ENCODE measurements at places on chromosomes 12 and 14.

DNA sequence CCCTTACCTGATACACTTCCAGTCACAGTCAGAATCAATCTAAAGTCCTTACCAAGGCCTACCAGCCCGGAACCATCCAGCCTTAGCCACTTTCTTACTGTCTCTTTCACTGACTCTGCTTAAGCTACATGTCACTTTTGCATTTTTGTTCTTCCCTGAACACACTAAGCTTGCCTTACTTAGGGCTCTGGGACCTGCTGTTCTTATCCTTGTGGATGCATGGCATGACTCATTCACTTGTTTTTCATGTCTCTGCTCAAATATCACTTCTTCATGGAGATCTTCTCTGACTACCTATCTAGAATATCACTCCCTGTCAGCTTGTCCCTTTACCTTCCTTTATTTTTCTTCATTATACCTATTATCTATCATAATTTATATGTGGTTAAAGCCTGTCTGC lies 65.6 kb upstream of the ZDHHC17 start:
- DNase-seq: no peak

GRCh38 chr12:3055026-3055703 lies 22.0 kb upstream of the TSPAN9 start:
- DNase-seq: no peak

DNA sequence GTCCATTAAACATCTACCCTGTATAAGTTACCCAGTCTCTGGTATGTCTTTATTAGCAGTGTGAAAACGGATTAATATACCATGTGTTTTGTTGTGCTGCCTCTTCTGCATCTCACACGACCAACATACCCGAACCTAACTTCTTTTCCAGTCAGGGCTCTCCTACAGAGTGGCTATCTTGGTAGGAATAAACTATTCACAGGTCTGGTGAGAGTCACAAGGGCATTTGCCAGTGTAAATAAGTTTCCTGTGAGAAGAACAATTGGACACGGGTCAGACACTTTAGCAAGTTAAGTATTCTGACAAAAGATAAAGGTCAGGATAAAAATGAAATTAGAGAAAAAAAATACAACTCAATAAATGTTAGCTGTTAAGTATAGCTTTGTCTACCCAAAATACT lies 60.9 kb downstream of the MYF5 start:
- DNase-seq: peak; percentile 76

DNA sequence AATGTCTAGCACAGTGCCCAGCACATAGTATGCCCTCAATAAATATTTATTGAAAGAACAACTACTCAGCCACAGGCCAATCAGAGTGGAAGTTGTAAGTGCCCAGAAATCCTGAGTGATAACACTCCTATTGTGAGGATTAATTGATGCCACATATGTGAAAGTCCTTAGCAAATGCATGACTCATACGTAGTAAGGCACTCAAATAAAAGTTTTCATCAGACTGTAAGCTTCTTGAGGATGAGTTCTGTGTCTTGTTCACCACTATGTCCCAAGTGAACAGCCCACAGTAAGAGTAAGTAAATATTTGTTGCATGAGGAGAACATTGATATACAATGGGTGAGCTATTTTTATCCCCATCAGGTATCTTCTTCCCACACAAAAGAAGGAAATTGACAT lies 24.7 kb upstream of the ANO6 start:
- peak; percentile 53 for DNase-seq

DNA sequence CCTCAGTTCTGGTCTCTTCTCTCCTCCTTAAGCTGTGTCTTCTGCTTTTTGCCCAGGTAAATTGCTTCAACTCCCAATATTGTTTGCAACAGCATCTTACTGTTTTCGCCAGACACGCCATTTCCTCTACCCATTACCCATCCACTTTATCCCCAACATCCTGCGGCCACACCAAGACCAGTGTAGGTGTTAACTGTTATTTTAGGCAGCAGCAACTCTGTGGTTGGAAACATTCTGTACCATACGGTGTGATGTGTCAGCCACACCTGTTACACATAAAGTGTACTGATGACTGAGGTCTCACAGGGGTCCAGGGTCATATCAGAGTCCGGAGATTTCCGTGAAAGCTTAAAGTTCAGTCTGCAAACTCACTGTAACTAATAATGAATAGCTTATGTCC lies 21.8 kb upstream of the KLRD1 start:
- no peak for DNase-seq

- DNase-seq: no peak
These were observed 2.1 kb downstream of the NIN start for GRCh38 chr14:50828721-50829488.

- peak; percentile 77 for DNase-seq
These were observed 7.6 kb downstream of the ISCA2 start for GRCh38 chr14:74501135-74501614.

GRCh38 chr12:96502477-96502876 lies 13.1 kb downstream of the CFAP54 start:
- DNase-seq: peak; percentile 67

GRCh38 chr14:75784314-75784686 lies 123.3 kb downstream of the TTLL5 start:
- no peak for DNase-seq

DNA sequence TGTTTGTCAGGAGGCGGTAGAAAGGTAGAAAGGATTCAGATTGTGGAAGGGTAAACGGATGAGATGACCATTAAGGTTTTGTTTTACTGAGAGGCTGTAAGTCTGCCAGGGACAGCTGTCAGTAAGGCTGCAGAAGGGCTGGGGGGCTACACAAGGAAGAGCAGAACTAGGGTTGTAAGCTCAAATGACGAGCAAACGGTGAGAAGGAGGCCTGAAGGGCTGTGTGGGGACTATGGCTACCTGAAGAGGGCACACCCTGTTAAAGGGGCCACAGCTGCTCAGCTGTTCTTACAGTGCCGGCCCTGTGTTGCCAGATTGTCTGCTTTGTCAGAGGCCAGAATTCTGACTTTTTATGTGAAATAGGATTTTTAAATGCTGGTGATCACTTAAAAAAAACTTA lies 19.1 kb downstream of the VASH1 start:
- no peak for DNase-seq

- DNase-seq: no peak
These were observed 205.2 kb downstream of the CACNA1C start for GRCh38 chr12:2258025-2258424.

- DNase-seq: no peak
These were observed 8.3 kb upstream of the VDR start for GRCh38 chr12:47913081-47913480.

DNA sequence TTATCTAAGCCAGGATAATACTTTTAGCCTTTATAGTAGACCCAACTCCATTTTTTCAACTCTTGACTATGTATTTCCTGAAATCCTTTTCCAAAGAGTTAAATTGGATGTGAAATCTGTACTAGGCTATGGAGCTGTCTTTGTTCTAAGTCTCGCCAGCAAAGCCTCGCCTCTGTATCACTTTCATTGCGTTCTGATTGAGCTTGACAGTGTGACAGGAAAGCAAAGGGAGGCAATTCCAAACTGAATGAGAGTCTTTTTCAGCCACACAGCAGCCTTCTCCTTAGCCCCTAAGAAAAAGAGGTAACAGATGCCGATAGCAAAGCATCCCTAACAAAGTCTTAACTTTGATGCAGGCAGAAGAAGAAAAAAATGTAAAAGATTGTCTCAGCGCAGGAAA lies 154.6 kb upstream of the OTX2 start:
- no peak for DNase-seq

GRCh38 chr14:23704890-23705289 lies 68.7 kb downstream of the DHRS2 start:
- DNase-seq: no peak

- no peak for DNase-seq
These were observed 194.8 kb downstream of the SLC41A2 start for GRCh38 chr12:104763168-104763805.

DNA sequence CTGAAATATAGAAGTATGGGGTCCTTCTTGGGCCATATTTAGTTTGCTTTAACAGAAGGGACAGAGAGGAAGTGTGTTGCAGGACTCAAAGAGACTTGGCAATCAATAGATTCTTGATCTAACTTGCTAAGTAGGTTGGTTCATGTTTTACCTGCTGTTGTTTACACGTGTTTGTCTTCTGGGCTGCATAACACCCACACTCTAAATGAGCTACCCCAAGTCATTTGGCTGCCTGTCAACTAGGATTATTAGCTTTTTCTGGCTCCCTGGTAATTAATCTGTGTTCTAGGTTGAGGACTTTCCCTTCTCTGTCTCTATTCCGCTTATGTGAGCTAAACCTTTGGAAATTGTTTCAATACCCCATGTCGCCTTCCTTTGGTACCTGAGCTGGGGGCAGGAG lies 10.1 kb upstream of the TBPL2 start:
- no peak for DNase-seq

- no peak for DNase-seq
These were observed 1.4 kb upstream of the MLEC start for GRCh38 chr12:120685522-120685921.

- DNase-seq: no peak
These were observed 16.7 kb downstream of the COPZ1 start for GRCh38 chr12:54341378-54342300.

GRCh38 chr14:80364274-80364673 lies 153.0 kb upstream of the DIO2 start:
- DNase-seq: peak; percentile 32

DNA sequence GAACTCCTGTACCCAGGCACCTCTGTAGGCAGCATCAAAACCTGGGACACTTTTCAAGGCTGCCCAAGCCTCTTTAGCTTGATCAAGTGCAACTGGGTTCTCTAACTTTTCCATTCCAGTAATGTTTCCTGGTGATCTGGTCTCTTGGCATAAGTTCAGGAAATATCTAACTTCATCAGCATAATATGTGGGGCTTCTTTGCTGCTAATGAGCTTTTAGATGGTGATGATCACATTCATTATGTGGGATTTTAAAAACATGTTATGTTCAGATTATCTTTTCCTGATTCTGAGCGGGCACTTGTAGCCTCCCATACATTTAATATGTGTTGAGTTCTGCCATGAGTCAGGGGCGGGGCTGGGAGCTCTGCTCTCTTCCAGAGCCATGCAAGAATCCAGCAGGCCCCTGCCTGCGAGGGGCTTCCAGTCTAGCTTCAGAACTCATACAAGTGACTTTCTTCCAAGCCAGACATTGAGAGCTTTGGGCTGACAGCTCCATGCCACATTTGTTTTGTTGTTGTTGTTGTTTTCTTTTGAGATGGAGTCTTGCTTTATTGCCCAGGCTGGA lies 39.5 kb upstream of the RIN3 start:
- peak; percentile 34 for DNase-seq

GRCh38 chr12:44317651-44318126 lies 481.8 kb downstream of the TMEM117 start:
- no peak for DNase-seq

DNA sequence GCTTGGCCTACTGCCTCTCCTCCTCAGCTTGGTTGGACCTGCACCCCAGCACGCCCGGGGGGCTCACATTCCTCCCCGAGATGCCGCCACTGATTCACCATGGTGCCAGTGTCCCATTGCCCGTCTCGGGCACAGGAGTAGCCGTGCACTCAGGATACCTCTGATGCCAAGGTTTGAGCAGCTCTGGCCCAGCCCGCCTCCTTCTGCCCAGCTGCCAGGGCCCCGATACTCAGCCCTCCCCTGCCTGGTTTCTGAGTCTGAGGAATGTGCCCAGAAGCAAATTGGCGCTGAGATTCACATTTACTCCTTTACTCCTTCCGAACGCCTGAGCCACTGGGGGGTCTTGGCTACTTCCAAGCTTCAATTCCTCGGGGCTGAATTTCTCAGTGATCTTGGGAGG lies 63.5 kb downstream of the NINJ2 start:
- no peak for DNase-seq

DNA sequence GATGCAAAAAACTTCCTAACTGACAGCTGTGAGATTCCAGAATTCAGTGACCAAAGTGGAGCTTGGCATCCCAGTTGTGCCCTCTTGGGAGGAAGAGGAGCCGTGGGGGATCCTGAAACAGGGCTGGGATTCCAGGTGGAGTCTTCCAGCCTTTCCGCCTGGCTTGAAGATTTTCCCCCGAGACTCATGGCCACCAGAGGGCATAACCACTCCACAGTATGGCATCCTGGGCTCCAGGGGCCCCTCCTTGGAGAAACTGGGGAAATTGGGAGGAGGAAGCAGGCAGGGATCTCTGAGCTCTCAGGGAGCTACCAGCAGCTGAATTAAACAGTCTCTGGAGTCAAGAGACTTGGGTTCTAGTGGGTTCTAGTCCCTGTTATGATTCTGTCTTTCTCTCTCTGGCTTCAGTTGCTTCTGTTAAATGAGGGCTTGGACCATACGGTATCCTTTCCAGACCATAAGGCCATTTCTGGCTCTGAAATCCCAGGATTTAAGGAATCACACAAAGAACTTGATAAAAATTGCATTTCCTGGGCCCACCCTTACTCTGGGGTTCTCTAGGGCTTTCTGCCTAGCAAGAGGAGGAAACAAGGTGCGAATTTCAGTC lies 2.6 kb upstream of the TAMALIN start:
- peak; percentile 82 for DNase-seq

- no peak for DNase-seq
These were observed 59.0 kb upstream of the CRY1 start for GRCh38 chr12:107152315-107152714.

DNA sequence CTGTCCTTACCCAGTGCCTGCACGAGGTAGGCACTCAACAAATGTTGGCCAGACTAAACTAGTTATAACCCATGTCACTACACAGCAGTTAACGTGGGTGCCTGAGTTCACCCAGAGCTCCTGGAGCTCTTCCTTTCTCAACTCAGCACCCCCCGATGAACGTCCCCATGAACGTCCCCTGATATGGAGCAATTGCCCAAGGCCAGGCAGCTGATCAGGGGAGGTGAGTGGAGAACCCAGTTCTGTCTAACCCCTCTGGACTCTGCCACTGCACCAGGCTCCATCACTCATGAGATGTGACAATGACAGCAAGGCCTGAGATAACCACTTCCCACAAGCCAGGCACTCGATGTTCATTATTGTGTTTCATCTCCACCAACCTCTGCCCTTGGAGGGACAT lies 199.0 kb downstream of the BCL11B start:
- DNase-seq: no peak

DNA sequence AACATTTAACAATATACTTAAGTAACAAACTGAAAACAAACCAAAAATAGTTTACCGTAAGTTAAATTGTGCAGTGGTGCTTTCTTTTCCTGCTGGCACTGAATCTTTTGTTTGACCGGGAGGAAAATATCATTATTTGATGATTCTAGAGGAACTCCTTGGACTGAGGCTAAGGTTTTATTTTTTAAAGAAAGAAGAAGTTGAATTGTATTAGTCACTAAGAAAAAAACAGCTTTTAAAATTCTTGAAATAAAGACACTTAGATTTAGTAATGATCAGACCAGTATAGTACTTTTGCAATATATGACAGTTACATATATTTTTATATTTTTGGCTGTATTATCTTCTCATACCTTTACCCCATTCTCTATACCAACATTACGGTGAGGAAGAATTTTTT lies 10.3 kb downstream of the MIS18BP1 start:
- DNase-seq: peak; percentile 5

GRCh38 chr12:43113135-43113534 lies 438.9 kb downstream of the ADAMTS20 start:
- DNase-seq: no peak
